Stimulated activated CD8-positive, alpha-beta memory T cell treated with anti-CD3 and anti-CD28 coated beads, Interleukin-7, amount 100 ng/mL, for 1 hour (primary cell): ENCODE measurements at places on chromosomes 4 and X.

GRCh38 chr4:84681486-84682274, 98.8 kb downstream of the CDS1 start:
- DNase-seq = no peak

DNA sequence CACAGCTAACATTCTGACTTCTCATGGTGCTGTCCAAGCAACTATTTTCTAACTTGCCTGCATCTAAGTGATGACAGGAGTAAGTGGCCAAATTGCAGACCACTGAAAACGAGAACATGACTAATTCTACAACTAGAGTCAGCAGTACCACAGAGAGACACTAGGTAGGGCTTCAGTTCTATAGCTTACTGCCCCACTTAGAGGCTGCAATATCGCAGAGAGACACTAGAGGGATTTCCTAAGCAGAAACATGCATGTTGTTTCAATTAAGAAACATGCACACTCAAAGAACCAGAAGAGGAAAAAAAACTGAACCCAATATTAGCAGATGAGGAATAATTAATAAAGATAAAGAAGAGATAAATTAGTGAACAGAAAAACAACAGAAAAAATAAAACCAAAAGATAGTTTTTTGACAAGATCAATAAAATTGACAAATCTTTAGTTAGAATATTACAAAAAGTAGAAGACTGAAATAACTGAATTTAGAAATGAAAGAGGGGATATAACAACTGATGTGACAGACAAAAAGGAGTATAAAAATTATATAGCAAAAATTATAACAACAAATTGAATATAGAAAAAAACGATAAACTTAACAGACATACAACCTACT, 100.8 kb downstream of the SPIN4 start:
- DNase-seq = no peak

DNA sequence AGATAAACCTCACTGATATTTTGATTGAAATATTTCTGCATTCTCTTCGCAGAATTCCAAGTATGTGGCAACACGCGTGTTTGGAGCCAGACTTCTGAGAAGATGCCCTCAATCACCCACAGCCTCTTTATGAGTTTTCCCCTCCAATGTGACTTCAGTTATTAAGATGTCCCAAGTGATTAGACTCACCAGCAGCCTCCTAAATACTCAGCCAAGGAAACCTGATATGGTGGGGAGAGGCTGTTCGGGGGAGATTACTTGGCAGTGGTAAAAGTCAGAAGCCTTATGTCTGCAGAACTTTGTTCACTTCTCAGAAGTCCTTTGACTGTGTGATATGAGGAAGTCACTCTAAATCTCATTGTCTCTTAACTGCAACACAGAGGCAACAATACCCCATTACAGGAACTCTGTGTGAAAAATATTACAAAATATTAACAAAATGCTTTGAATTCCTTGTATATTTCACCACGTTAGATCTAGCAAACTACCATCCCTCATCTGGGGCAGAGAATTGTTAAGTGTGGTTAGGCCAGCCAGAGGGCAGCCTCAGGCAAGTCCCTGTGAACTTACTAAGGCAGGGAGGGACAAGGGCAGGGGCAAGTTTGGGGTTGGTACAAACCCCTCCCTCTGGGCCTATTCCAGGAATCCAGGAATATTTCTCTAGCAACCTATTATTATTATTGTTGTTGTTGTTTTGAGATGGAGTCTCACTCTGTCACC, 151.4 kb upstream of the USP9X start:
- DNase-seq = no peak

GRCh38 chr4:46931981-46932380, 22.9 kb upstream of the COX7B2 start:
- DNase-seq = no peak

- DNase-seq = no peak
These were observed 76.9 kb downstream of the CLDN34 start for GRCh38 chrX:10044021-10044420.

GRCh38 chrX:119067023-119067739, 5.6 kb upstream of the CT47C1 start:
- DNase-seq = no peak
